ENCODE measurements at places on chromosomes 12 and 14.

DNA sequence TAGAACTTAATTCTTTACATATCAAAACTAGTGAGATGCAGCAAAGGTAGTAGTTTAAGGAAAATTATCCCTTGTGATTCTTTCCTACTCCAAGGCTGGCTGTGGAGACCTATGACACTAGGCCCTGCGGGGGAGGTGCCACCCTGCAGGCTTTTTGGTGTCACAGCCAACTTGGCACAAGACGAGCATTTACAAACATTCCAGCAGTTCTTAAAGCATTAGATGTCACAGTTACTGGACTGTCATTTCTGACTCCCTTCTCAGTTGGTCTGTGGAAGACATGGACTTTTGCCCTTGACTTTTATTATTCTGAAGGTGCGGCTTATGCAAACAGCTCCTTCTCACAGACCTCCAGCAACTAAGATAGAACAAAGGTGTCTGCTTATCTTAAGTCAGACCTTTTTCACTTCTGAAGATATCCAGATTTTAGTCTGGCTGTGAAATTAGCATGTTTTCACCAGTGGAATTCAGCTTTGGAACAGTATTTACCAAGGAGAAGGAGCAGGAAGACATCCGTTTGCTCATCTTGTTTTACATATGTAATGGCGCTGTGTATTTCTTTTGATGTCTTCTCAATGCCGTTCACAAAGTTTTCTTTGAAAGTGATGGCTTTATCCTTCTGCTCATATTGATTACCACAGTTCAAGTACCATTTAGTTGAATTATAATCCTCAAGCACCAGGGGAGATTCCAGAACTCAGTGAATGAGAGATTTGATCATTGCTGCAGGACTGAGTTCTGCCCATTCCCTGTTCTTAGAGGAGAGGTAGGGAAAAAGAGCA, 17.9 kb downstream of the SRGAP1 start:
- no peak for DNase-seq

DNA sequence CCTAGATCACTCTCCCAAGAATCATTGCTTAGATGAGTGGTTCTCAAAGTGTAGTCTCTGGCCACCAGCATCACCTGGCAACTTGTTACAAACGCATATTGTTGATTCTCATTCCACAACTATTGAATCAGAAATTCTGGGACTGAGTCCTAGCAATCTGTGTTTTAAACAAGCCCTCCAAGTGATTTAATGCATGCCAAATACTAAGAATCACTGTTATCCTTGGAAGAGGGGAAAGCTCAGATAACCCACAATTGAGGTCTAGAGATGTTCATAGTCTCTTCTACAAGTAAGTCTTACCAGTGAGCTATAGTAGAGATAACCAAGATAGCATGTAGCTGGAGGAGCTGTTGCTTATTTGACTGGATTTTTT, 666.6 kb downstream of the DIO2 start:
- no peak for DNase-seq

- no peak for DNase-seq
Observed at GRCh38 chr12:113007166-113007565, 28.8 kb downstream of the OAS2 start.

DNA sequence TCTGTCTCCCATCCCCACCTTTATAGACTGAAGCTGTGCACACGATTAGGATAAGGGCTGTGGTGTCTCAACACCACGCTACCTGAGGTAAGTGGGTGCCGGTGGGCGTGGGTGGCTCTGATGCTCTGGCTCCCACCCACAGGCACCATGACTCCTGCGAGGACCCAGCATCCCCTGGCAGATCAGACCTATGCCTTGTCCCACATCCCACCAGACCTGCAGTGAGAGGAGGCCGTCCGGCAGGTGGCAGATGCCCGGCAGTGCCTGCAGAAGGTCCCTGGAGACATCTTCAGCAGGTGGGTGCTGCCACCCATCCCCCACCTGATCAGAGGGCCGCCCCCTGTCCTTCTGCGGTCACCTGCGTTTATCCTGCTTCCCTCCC, 104.4 kb upstream of the PRB2 start:
- DNase-seq = no peak

GRCh38 chr12:85621041-85621440, 215.2 kb downstream of the RASSF9 start:
- no peak for DNase-seq

- DNase-seq = no peak
Observed at GRCh38 chr14:29865299-29865698, 62.3 kb downstream of the PRKD1 start.

Measured in activated CD4-positive, alpha-beta T cell treated with anti-CD3 and anti-CD28 coated beads, Interleukin-2, amount 50 U/mL, for 1 hour (primary cell).